ENCODE measurements at places on chromosomes 6 and 20. TPM values are rescaled to one million over a fixed set of nuclear protein-coding genes. Genes with fewer than 3 reads are reported as not detected.
A peak's percentile ranks its signal among the peaks of the same experiment; 100 is the strongest.

- DNase-seq = peak; percentile 69
These were observed 2.6 kb downstream of the PRSS35 start for GRCh38 chr6:83514866-83515466.

- no peak for DNase-seq
These were observed 19.7 kb upstream of the GSTA4 start for GRCh38 chr6:53014744-53015143.

- peak; percentile 59 for DNase-seq
These were observed 44.2 kb upstream of the ZMYND8 start for GRCh38 chr20:47400685-47401084.

DNA sequence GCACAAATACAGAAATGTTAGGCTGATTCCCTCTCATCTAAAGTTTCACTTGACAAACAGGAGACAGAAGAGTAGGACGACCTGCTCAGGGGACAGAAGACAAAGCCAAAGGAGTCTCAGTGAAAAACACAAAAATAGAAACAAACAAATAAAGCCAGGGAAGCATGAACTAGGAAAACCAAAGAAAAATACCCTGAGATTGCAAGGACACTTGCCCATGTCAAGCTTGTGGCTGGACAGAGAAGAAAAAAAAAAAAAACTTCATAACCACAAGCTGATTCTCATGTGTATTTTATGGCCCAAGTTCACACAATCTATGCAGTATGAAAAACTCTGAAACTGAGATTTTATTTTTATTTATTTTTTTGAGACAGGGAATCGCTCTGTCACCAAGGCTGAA, 85.6 kb upstream of the BEND6 start:
- no peak for DNase-seq

Gene DEFB113
- total RNA-seq = not detected

Gene ADAM33
- total RNA-seq = 3.9 TPM

Gene DTNBP1
- 14.1 TPM for total RNA-seq

DNA sequence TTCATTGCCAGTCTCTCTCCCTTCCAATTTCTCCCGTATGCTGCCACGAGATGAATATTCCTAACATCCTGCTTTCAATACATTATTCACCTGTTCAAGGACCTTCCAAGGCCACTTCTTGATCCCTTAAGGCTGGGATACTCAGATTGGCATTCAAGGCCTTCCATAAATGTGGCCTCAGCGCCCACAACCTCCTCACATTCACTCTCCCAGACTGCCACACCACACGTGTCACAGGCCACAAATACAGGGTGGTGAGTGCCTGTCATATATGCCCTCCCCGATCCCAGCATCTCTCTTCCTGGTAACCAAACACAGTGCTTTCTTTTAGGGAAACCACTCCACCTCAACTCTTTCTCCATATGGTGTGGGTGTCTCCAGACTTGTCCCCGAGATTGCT, 55.5 kb downstream of the TTI1 start:
- DNase-seq = no peak

DNA sequence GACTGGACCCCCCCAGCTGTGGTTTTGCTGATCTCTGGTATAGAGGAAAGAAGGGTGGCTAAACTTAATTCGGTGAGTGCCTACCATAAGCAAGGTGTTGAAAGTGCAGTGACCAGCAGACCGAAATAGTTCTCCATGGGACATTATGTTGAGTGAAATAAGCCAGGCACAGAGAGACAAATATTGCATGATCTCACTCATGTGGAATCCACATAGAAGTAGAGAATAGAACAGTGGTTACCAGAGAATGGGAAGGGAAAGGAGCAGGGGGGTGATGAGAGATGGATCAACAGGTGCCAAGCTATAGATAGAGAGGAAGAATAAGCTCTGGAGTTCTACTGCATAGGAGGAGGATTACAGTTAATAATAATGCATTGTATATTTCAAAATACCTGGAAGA, 9.7 kb upstream of the GCNT2 start:
- no peak for DNase-seq

Gene ACAT2
- 108 TPM for total RNA-seq

GRCh38 chr6:166713434-166714186, 86.6 kb upstream of the RPS6KA2 start:
- DNase-seq = no peak

GRCh38 chr6:126628125-126628524, 288.2 kb downstream of the CENPW start:
- DNase-seq = peak; percentile 66

DNA sequence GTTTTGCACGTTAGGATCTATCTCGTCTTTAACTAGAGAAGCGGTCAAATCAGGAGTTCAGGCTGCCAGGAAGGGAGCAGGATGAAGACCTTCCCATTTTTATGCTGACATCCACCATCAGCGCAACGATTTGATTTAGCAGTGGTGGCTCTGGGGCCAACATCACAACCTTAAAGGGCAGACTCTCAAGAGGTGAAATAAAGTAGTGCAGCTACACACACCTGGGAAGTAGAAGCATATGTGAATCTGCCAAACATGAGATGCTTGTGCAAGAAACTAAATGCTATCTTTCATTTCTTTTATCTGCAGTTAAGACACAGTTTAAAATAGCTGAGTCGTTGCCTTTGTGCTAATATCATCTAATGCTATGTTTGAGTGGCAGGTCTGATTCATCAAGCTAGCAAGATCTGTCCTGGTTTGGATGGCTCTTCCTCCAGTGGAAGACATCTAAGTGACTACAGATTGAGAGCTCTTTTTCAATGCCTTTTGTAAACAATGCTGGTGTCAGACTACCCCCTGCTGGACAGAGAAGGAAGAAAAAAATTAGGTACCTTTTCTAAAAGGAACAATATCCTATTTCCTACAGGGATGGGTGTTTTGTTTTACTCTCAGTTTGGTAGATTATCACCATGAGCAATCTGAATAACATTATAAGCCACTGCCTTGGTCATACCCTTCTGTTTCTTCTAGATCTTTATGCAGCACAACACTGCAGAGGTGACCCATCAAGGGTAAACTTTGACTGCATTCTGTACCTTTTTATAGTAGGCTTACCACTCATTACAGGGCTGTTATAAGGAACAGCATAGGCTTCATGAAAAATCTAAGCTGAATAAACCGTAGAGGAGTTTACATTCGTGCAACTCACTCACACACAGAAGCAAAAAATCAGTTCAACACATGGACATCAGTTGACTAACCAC, 171.6 kb upstream of the FBXL4 start:
- DNase-seq = peak; percentile 74

DNA sequence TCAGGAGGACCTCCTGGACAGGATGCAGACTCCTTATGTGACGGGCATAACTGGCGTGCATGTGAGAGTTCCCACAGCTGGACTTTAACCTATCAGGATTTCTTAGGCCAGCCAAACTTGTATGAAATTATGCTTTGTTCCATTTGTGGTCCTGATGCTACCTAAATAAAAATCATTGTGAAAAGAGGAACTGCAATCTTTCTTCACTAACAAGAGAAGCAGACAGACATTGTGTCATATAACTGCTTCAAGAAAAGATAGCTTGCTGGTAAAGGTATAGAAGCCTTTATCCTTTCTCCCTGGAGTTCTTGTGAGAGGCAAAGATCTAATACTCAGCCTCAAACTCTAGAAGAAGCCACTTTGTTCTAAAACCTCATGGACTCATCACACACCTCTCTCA, 87.5 kb upstream of the ENPP5 start:
- DNase-seq = no peak

DNA sequence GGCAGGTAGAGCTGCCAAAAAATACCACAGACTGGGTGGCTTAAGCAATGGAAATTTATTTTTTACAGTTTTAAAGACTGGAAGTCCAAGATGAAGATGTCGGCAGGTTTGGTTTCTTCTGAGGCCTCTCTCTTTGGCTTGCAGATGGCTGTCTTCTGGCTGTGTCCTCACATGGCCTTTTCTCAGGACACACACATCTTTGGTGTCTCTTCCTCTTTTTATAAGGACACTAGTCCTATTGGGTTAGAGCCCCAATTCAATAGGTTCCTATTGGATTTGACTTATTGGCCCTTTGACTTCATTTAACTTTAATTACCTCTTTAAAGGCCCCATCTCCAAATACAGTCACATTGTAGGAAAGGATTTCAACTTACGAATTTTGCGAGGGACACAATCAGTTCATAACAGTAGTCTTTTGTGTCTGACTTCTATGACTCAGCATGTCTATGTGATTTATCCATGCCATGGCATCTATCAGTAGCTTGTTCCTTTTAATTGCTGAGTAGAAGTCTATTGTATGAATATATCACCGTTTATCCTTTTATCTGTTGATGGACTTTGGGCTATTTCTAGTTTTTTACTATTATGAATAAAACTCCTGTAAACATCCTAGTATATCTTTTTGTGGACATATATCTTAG, 11.0 kb upstream of the TCP11 start:
- no peak for DNase-seq

DNA sequence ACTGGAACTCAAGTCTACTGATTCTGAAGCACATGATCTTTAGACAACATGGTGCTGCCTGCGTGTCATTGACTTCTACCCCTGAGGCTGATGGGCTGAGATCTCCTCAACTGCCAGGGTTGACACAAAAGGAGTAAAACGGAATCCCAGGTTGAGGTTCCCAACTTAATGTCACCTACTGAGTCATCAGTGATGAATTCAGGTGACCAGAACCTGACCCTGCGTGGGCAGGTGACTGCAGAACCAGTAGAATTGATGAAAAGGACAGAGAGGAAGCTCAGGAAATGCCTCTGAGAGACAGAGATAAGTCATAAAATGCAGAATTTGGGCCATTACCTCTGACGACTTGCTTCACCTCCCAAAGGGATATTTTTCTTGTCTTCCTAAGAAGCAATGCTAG, 7.7 kb upstream of the KIZ start:
- no peak for DNase-seq

GRCh38 chr6:44041461-44042260, 85.6 kb downstream of the MRPL14 start:
- peak; percentile 89 for DNase-seq

GRCh38 chr6:82910820-82911219, 154.8 kb downstream of the UBE3D start:
- DNase-seq = no peak

DNA sequence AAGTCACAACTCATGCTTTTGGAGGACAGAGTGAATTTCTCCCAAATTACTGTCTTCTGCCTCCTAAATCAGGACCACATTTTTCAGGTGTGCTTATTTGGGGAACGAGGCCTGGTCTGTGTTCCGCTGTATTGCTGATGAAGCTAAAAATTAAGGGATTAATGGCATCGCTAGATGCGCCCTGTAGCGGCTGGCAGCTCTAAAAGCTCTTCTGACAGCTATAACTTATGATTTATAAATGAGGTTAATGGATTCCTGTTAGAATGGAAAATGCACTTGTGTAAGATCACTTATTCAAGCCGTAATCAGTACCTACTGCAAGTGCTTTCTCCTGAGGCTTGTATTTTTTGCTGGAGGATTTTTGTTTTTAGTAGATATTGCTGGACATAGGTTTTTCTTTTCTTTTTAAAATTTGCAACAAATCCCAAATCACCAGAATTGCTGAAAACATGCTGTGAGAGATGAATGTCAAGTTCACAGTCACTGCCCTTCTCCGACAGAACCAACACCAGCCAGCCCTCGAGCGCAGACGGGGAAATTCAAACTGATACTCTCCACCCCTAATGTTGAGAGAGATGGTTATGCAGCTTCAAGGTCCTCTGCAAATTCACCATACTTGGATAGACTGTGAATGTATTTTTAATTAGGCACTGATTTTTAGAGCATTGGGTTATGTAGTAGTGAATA, 49.1 kb downstream of the AKAP12 start:
- no peak for DNase-seq

Gene SGK2
- total RNA-seq = 1.6 TPM

DNA sequence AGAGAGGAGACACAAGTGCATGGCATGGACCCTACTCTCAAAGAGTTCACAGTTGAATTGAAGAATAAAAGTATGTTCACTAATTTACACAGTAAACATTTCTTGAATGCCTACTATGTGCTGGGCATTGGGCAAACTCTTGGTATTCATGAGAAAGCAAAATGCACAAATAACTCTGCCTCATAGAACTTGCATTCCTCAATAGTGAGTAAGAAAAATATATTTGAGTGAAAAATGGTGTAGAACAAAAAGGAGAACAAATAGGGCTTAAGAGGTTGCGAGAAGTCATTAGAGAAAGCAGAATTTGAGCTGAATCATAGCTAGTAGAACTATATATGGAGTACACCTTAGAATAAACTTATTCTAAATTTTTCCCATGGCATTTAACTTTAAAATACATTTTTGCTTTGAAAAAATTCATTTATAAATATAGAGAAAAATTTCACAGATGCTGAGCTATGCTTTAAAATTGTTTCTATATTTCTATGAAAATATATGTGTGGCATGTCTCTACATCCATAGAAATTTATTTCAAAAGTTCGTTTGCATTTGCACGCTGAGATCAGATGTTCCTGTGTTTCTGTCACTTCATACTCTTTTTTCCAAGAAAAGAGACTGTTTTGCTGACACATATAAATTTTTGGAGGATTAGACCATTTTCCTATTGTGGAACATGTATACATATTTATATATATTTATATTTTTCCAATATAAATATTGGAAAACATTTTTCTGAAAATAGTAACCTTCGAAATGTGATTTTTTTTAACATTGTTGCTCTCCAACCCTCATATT, 236.1 kb downstream of the KCNQ5 start:
- no peak for DNase-seq

DNA sequence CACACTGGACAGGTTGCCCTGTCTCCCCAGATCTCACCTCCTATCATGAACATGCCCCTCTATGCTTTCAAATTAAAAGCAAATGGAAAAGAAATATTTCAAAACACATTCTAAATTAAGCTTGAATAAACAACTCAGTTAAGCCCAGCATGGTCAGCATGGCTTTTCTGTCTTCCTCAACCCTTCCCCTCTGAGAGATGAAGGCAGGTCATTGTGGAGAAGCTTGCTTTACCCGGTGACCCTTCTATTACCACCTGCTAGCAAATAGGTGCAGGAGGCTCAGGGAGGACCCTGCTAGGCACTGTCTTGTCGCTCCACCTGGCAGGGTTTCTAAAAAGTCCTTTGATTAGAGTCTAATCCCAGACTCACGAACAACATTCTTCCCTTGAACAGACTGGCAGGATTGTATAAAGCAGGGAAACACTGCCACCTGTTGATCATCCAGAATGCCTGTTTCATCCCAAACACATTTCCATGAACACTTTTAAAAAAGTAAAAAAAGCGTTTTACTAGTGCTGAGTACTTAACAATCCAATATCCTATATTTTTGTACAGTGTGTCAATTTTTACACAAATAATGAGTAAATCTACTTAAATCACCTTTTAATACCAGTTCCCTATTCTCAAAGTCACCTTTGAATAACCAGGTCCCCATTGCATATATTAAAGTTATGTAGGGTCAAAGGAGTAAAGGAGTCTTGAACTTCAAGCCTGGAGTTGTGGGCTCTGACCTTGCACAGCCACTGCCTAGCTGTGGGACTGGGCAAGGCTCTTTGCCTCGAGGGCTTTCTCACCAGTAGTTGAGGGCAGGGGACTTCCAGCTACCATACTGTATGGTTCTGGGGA, 75.5 kb downstream of the GPR6 start:
- DNase-seq = peak; percentile 72

GRCh38 chr20:920311-920710, 4.2 kb upstream of the ANGPT4 start:
- DNase-seq = no peak

- DNase-seq = no peak
These were observed 265.1 kb upstream of the CITED2 start for GRCh38 chr6:139639507-139639906.
